ENCODE measurements at places on chromosomes 2 and 18. TPM values are rescaled to one million over a fixed set of nuclear protein-coding genes. Genes with fewer than 3 reads are reported as not detected.

CRYBA2 gene
- total RNA-seq = not detected

SSB gene
- total RNA-seq = 23.8 TPM

EFR3B gene
- total RNA-seq = 6.1 TPM

EFEMP1 gene
- 513 TPM for total RNA-seq

ANKRD30B gene
- not detected for total RNA-seq

Measured in uterus (tissue), 4 donors.